Trophoblast cell (in vitro differentiated cells and primary cell): ENCODE measurements at places on chromosomes 6 and 20.
A peak's percentile ranks its signal among the peaks of the same experiment; 100 is the strongest.

DNA sequence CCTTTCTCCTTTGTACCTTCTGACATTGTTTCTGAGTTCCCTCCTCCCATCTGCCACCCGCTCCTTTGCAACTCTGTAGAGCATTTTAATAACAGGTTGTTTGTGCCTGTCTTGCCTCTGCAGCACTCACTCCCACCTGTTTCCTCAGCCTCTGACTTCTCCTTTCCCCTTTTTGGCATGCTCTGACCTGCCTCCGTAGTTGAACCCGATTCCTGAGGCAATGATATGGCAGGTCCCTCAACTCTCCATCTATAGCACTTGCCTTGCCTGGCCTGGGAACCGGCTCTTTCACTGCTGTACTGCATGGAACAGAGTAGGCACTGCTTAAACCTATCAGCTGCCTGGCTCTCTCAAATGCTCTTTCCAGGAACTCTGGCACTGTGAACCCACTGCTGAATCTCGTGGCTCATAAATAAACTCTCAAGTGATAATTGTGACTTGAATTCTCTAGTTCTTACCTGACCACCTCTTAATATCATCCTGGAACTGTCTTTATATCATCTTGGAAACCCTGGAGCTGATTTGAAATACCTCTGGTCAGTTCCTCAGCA, 50.3 kb downstream of the UTRN start:
- DNase-seq, result no peak

GRCh38 chr20:53592992-53593465, 610 bp downstream of the ZNF217 start:
- DNase-seq, result peak; percentile 21

- DNase-seq, result no peak
Measured at GRCh38 chr6:5072440-5072839, 12.7 kb upstream of the PPP1R3G start.

DNA sequence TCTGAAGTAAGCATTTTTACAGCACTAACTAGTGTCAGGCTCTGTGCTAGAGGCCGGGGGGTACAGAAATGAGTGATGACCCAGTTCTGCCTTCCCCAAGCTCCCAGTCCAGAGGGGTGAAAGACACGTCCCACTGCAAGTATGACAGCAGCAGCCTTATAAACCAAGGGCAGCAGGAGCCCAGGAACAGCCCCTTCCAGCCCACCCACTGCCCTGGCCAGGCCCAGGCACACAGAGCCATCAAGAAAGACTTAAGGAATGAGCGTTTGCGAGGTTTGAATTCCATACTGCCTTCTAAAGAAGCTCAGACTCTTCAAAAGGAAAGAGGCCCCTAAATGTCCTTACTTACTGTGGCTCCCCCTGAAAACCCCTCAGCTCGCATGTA, 10.0 kb downstream of the TRERF1 start:
- DNase-seq, result no peak

GRCh38 chr6:42505385-42505718, 53.6 kb upstream of the TRERF1 start:
- DNase-seq, result no peak

GRCh38 chr6:1770968-1771723, 161.4 kb downstream of the FOXC1 start:
- DNase-seq, result no peak

DNA sequence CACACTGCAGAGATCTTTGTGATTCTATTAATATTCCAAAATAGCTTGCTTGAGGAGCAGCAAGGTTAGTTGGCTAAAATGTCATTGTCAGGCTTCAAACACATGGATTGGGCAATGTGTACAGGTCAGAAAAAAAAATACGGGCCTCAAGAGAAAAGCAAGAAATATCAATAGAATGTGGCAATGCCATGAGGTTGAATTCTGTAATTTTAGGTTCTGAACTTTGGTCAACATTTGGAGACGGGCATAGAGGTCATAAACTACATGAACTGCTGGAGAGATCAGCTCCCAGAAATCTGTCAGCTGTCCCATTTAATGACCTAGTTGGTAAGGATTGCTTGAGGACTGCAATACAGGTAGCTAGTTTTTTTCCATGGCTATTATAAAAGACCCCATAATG, 445.8 kb downstream of the HTR1B start:
- DNase-seq, result no peak
